Activated CD4-positive, CD25-positive, alpha-beta regulatory T cell treated with anti-CD3 and anti-CD28 coated beads, Interleukin-2, amount 50 U/mL, for 24 hours (primary cell): ENCODE measurements at places on chromosomes 7 and 10.

GRCh38 chr10:26937371-26937770 lies 76.6 kb upstream of the ABI1 start:
- ATAC-seq, result no peak

DNA sequence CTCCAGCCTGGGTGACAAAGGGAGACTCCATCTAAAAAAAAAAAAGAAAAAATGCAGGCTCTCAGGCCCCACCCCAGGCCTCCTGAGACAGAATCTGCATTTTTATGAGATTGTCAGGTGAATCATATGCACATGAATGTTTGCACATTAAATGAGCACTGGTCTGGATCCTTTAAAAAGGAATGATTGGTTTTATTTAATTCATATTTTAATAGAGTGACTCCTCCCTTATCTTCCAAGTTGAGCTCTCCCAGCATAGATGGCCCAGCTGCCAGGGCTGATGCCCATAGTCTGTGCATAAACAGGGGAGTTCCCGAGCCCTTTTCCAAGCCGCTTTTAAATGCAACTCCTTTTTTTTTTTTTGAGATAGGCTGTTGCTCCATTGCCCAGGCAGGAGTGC lies 28.5 kb downstream of the CUX1 start:
- ATAC-seq, result no peak

GRCh38 chr10:18767981-18768380 lies 108.8 kb downstream of the ARL5B start:
- no peak for ATAC-seq

- ATAC-seq, result no peak
Measured at GRCh38 chr7:104758504-104758903, 255.5 kb upstream of the KMT2E start.

- no peak for ATAC-seq
Measured at GRCh38 chr10:63801166-63801565, 280.0 kb downstream of the REEP3 start.

DNA sequence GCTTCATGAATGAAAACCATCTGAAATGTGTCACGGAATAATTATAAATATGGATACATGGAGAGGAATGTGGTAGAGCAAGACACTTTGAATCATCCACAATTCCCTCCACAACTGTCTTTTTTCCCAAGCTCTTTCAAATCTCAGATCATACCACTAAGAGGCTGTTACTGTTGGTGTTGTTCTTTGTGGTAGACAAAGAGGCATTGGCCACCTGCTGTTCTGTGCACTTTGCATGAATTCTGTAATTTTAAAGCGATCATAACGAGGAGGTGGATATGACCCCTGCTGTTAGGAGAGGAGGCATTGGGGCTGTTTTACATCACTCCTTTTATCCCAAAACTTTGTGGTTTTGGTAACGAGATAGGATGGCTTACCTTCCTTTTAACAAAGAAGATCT lies 141.2 kb upstream of the KLF6 start:
- ATAC-seq, result no peak

DNA sequence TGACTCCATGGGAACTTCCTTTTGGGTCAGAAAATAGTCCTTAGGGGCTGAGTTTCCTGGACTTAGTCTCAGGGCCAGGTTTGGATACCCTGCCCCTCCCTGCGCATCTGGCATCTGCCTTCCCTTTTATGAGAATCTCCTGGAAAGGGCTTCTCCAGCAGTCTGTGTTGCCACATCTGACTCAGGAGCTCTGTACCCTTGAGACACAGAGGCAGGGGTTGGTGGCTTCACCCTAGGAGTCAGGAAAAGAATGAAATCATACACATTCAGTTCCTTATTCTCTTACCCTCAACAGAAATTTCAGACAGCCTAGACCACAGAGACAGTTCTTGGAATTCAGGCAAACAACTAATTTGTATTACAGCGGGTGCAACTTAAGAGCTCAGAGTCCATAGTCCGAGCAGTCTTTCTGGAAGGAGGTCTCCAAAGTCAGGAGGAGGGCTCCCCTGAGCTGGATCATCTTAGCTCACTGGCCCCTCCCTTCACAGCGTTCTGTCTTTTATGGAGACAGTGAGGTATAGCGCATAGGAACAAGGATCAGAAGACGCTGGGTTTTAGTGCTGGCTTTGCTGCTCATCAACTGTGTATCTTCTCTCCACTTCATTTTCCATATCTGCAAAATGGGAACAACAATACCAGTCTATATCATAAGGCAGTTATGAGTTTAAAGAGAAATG lies 3.0 kb upstream of the PLAU start:
- no peak for ATAC-seq

DNA sequence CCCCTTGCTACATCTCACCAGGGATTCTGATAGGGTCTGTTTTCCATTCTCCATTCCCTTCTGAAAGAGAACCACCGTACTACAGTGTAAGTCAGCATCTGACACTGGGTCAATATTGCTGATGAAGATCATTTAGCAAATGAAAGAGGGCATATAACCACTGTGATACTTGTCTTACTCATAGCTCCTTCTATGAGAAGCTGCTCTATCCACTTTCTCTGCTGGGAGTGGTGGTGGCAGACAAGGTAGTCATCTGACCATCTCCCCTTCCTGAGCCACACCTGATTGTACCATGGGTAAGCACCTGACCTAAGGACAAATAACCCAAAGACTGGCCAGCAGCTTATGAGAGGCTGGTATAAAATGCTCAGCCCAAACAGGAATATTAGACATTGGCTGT lies 220.4 kb downstream of the DOCK4 start:
- ATAC-seq, result no peak

GRCh38 chr7:7519056-7519455 lies 16.6 kb downstream of the COL28A1 start:
- no peak for ATAC-seq

DNA sequence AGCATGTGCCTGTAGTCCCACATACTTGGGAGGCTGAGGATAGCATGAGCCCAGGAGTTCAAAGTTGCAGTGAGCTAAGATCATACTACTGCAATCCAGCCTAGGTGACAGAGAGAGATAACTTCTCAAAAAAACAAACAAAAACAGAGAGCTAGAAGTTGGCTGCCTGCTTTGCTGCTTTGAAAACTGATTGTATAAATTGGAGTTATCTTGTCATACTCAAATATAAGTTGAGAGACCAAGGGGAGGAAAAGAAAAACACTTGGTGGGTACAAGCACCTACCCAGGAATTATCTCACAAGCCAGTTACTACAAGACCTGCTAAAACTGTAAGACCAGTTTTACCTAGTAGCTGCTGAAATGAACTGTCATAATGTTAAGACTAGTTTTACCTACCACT lies 112.5 kb upstream of the SKAP2 start:
- no peak for ATAC-seq

- no peak for ATAC-seq
Measured at GRCh38 chr7:75988568-75989499, 5.6 kb downstream of the TMEM120A start.

GRCh38 chr7:43469051-43469450 lies 113.9 kb upstream of the STK17A start:
- ATAC-seq, result no peak

DNA sequence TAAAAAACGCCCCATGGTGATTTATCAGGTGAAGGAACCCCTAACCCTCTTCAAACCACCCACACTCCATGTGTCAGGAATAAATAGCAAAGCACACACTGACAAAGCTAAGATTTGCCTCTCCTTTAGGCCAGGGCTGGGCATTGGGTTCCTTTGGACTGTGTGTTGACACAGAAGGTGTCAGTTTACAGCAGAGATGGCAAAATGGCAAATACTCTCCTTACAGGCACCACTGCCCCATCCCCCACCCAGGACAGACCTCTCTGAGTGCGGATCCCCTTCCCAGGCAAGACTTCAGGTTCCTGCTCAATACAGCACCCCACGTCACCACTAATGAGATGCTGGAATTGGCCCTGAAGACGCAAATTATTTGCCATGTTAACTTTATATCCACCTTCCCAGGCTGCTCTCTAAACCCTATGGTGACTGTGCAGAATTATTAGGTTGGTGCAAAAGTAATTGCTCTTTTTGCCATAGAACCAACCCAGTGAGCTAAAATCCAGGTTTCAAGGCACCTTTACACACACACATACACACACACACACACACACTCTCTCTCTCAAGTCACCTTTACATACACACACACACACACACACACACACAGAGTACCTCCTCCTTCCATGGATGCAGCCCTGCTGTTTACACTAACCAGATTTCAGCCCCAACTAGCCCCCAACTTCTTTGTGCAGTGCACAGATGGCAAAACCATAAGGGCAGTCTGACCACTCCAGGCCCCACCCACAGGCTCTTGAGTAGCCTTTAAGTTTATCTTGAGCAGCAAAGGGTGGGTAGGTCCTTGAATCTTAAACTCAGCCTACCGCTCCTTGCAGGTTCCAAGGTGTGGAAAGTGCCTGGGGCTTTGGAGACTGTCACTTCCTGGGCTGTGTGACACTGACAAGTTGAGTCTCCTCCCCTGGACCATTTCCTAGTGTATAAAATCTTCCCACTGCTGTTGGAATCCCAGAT lies 4.0 kb upstream of the ZCCHC24 start:
- no peak for ATAC-seq

GRCh38 chr10:123906296-123906695 lies 14.7 kb upstream of the CPXM2 start:
- ATAC-seq, result no peak

GRCh38 chr7:100555701-100556100 lies 16.7 kb downstream of the AGFG2 start:
- ATAC-seq, result no peak

DNA sequence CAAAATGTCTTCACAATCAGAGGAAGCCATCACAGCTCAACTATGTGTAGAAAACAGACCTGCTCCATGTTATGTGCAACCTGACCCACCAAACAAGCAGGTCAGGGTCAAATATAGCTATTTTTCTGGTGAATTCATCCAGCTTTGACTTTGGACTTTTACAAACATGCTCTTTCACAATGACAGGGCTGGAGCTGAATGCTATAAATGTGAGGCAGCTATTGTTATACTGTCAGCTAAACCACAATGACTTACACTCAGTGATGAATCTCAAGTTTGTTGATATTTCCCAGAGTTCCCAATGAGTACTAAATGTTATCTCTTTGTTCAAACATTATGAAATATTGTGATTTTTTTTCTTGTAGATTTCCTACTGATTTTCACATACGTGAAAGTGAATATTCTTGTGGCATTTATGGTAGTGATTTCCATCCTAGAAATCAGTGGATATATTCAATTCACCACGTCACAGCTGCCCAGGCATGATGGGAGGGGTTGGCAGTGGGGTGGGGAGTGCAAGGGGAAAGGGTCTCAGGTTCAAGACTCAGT lies 2.5 kb upstream of the ITIH2 start:
- ATAC-seq, result no peak

GRCh38 chr7:135761751-135762488 lies 13.3 kb upstream of the FAM180A start:
- no peak for ATAC-seq

- no peak for ATAC-seq
Measured at GRCh38 chr7:144470078-144470477, 66.6 kb upstream of the NOBOX start.

DNA sequence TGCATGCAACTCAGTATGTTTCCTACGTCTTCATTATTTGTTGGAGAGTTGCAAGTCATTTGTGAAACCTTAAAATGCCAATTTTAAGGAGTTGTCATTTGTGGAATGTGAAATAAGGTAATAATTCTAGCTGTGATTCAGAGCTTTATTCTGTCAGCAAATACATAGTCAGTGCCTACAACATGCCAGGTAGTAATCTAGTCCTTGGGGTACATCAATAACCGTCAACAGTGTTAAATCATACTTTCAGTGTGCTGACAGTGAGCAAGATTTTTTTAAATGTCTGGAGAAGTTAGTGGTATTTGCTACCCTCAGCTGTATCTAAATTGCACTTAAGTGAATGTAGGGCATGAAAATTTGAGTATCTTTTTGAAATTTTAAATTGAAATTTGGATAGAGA lies 36.7 kb downstream of the MPLKIP start:
- ATAC-seq, result no peak

- no peak for ATAC-seq
Measured at GRCh38 chr7:119320316-119320715, 952.7 kb upstream of the KCND2 start.

GRCh38 chr10:89201345-89202032 lies 5.6 kb downstream of the CH25H start:
- ATAC-seq, result peak; percentile 46

- ATAC-seq, result no peak
Measured at GRCh38 chr7:71723859-71724258, 591.9 kb downstream of the GALNT17 start.

DNA sequence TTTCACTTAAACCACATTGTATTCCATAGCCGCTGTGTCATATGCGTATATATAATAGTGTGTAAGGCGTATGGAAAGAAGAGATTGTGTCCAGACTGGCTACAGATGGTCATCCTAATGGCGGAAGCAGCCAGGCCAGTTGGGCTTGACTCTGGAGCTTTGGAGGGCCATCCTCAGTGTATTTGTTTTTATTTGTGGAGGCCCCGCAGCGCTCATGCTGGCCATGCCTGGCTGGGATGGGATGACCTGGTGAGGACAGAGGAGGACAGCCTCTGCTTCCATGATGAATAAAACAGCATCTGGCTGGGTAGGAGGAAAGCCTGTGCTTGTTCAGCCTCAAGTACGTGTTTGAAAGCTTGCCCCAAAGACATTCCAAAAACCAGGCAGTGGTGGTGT lies 220.3 kb downstream of the EBF3 start:
- no peak for ATAC-seq

DNA sequence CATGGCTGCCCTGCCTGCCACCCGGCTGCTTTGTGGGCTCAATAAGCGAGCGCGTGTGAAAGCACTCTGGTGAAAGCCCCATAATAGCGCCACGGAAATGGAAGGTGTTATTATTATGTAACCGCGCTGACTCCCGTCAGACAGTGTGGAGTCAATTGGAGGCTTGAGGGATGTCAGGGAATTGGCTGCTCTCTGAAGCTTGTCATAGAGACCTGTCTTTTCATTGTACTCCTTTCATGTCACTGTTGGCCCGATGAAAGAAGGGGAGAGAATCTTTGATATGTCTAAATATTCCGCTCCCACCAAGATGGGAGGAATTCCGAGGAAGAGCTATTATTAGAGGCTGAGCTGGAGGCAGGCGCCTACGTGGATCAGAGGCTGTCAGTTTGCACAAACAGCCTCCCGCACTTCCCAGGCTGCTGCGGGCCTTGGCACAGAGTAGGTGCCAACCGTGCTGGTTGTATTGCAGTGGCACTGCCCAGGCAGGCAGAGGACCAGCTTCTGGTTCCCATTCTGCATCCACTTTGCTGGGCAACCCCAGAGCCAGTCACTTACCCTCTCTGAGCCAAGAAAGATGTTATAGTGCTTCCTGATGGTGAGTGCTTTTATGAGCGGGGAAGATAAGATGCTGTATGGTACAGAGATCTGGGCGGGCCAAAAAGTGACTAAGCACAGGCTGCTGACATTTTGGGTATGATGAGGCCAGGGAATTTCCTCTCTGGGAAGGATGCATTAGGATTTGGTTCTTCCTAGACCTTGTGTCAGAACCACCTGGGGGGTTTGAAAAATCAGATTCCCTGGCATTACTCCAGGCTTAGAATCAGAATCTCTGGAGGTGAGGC lies 151.4 kb downstream of the RPS24 start:
- ATAC-seq, result no peak

DNA sequence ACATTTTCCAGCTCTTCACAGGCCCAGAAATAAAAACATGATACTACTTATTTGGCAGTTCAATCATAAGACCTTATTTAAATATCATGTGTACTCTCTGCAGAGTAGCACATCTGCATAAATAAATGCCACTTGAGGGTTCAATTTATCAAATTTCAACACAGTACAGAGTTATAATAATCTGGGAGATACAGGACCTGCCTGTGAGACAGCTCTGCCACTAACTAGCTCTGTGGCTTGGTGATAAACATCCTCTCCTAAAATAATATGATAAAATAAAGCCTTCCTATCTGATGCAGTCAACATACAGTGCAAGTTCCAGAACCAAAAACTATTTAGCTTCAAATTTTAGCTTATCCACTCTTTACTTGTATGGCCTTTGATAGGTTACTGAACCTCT lies 90.9 kb upstream of the GATAD1 start:
- no peak for ATAC-seq
